ENCODE measurements at places on chromosomes 13 and 19.

- DNase-seq: no peak
These were observed 1.4 kb upstream of the ATP8B3 start for GRCh38 chr19:1813192-1814182.

GRCh38 chr13:109101550-109102144 lies 472.2 kb downstream of the MYO16 start:
- no peak for DNase-seq

DNA sequence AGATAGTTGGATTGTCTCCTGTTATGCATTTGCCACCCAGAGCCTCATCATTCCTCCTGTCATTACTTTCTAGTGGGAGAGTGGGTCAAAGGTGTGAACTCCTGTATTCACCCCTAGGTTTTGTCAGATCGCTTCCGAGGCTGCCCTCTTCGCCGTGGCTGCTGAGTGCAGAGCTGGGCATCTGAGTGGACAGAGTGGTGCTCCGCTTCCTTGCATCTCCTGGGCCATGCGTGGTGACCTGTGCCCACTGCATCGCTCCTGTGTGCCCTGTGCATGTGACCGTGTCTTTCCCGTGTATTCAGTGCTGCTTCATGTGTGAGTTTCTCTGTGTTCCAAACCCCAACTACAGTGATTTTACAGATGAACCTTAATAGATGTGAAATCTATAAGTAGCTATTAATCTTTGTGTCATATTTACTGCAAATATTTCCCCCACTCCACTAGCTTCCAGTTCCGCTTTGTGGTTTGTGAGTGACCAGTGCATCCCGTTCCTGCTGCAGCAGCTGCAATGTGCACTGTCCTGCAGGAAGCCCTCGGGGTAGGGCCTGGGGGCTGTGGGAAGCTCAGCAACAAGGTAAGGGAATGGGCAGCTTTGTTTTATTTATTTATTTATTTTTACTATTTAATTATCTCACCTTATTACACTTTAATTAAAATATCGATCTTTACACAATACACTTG lies 53.1 kb downstream of the C13orf46 start:
- no peak for DNase-seq

- no peak for DNase-seq
These were observed 53.9 kb upstream of the GAS6 start for GRCh38 chr13:113917594-113918371.

- DNase-seq: no peak
These were observed 1.3 kb downstream of the PALM start for GRCh38 chr19:709965-710571.

DNA sequence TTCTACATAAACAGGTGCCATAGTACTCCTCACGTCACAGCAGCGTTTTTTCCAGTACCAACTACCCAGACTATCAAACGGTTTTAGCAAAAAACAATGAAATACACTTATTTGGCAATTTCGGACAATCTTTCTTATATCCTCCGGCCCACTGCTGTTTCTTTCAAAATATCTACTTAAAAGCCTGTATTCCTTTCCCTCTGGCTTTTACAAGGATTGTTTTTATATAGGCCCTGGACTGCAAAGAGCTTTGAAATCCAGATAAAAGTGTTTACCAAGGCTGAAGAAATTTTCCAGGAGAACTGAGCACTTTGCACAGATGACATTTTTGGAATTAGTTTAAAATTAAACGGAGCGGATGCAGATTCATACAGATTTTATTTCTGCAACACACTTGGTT lies 255.9 kb upstream of the STARD13 start:
- DNase-seq: no peak
